Head of caudate nucleus (tissue), 42 donors: ENCODE measurements at places on chromosomes 2 and 18.

GRCh38 chr2:216681683-216682082 is 13.7 kb downstream of the IGFBP5 start:
- DNase-seq, result no peak

DNA sequence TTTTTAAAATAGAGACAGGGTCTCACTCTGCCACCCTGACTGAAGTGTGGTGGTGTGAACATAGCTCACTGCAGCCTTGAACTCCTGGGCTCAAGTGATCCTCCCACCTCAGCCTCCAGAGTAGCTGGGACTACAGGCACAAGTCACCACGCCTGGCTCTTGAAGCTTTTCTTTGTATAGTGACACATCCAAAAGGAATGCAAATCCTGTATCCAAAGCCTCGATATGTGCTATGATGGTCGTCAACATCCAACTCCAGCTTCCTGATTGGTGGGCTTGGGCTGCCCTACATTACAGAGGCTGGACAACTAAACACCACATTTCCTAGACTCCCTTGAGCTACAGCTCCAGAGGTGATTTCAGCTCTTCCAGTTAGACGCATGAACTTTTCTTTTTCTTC is 101.7 kb upstream of the PGAP1 start:
- DNase-seq, result no peak

- no peak for DNase-seq
These were observed 61.8 kb downstream of the NXPH2 start for GRCh38 chr2:138718405-138718804.

GRCh38 chr2:208280933-208281332 is 14.9 kb downstream of the PIKFYVE start:
- DNase-seq, result no peak

- no peak for DNase-seq
These were observed 962 bp downstream of the TANK start for GRCh38 chr2:161161074-161161706.

GRCh38 chr18:45856531-45856930 is 31.1 kb downstream of the SIGLEC15 start:
- DNase-seq, result no peak

GRCh38 chr18:76265497-76266235 is 229.4 kb downstream of the ZNF516 start:
- no peak for DNase-seq

DNA sequence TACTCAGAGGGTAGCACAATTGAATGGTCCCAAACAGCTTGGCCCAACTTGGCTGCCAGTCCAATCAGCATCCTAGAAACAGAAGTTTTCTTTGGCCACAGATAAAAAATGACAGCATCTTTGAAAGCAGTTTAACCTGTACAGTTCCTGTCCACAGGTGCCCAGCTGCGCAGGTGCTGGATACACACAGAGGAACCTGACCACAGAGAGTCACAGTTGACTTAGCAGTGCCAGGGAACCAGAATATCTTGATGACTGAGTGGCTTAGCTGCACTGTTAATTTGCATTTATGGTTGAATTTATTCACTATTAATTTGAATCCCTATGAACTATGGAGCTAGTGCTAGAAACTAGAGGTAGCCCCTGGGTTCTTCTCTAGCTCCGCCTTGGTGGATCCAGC is 93.7 kb downstream of the TPGS2 start:
- no peak for DNase-seq

DNA sequence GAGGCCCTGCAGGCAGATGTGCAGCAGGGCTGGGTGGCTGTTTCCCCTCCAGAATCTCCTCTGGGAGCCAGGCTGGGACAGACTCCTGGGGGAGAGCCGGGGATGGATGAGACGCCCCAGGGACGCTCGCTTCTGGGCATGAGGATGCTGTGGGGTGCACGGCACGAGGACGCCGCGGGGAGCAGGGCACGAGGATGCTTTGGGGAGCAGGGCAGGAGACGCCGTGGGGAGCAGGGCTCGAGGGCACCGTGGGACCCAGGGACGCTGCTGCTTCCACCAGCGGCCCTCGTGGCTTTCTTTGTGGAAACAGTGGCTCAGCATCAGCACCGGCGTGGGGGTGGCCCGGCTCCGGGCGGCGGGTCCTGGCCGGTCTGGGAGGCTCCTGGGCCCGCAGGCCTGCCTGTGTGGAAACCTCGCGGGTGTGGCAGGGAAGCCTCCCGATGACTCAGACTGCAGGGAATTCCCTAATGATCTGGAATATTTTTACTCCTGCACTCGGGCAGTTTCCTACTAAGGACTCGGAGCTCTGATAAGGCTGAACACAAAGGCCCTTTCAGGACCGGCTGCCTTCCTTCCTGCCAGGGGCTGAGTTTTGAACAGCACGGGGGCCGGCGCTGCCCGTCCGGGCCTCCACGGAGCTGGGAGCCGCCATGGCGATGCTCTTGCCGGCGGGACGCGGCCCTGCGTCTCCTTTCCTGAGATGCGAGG is 62.6 kb downstream of the NFATC1 start:
- DNase-seq, result peak; percentile 54

GRCh38 chr2:29263886-29264285 is 148.7 kb downstream of the CLIP4 start:
- no peak for DNase-seq

DNA sequence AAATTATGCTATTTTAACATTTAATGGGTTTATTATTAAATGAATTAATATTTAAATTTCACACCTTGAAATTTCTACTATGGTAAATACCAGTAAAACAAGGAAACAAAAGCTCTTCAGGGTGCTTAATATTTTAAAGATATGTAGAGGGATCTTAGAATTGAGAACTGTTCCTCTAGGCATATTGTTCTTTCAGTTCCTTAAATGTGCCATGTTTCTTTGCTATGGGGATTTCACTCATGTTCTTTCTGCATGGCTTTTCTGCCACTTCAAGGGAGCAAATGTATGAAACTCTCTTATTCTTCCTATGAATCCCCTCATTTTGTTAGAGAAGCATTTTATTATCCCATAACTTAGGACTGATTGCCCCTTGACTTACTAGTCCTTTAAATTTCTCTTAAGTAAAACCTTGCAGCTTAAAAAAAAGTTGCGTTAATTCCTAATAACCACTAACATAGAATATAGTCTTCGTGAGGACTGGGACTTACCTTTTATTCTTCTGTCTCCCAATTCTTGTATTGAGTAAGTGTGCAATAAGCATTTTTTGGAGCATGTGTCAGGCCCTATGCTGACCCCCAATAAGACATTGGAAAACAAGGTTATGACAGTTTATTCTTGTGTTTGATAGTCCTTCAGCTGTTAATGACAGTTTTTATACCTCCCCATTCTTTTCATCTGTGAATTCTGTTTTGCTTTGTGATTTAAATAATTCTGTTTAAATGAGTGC is 95.7 kb downstream of the BIRC6 start:
- DNase-seq, result no peak

GRCh38 chr18:49725809-49726674 is 87.3 kb downstream of the ACAA2 start:
- DNase-seq, result no peak

DNA sequence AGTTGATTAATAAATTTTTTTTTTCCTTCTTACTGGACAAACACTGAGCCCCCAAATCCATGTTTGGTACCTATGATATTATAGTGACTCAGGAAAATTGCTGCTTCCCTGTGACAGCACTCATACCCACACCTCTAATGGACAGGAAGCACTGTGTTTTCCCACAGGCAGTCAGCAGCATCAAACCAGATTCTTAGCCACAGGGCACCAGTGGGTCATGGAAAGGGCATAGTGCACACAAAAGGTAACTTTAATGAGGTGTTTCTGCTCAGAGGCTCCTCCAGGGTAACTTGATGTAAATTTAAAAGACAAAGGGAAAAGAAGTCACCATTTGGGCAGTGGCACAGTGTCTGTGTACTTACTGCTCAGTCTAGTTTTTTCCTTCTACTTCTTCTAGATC is 34.1 kb downstream of the SERPINB11 start:
- no peak for DNase-seq

- DNase-seq, result peak; percentile 76
These were observed 46.9 kb upstream of the USP14 start for GRCh38 chr18:111306-112014.
